Urinary bladder (tissue), 4 donors: ENCODE measurements at places on chromosomes 5 and 9. TPM values are rescaled to one million over a fixed set of nuclear protein-coding genes. Genes with fewer than 3 reads are reported as not detected.

Gene SNCAIP
- 22.2 TPM for total RNA-seq

Gene PIP5KL1
- 0.48 TPM for total RNA-seq

Gene HSPB3
- 12.4 TPM for total RNA-seq

Gene FBP1
- 13.6 TPM for total RNA-seq

Gene RAD50
- 75.0 TPM for total RNA-seq

Gene CAVIN4
- total RNA-seq = 12.8 TPM

Gene HTR1A
- not detected for total RNA-seq

Gene SLC6A19
- not detected for total RNA-seq
